SJSA1 (cell line): ENCODE measurements at places on chromosomes 2 and 18.

GRCh38 chr2:99711144-99711543 lies 221.3 kb upstream of the REV1 start:
- DNase-seq, result no peak

- DNase-seq, result no peak
Observed at GRCh38 chr18:69626643-69627242, 226.1 kb downstream of the DOK6 start.

DNA sequence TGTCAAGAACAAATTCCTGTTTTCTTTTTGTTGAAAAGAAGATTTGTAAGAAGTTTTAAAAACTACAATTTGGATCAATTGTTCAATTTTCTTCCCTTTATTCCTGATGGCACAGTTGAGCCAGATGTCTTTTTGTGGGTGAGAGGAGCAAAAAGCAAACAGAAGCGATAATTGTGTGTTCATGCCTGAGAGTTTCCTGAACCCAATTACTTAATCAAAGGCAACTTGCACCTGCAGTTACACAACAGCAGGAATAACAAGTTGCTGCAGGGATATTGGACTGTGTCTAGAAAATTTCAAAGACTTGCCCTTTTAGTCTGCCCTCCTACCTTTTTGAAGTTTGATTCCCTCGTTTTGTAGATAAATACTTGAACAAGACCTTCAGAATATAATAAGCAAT lies 383.6 kb downstream of the DSEL start:
- no peak for DNase-seq

GRCh38 chr2:67702937-67703336 lies 305.8 kb downstream of the ETAA1 start:
- no peak for DNase-seq

- DNase-seq, result peak; percentile 92
Observed at GRCh38 chr2:108594982-108595464, 60.8 kb downstream of the LIMS1 start.

GRCh38 chr2:120343433-120344105 lies 2.4 kb upstream of the INHBB start:
- peak; percentile 82 for DNase-seq

DNA sequence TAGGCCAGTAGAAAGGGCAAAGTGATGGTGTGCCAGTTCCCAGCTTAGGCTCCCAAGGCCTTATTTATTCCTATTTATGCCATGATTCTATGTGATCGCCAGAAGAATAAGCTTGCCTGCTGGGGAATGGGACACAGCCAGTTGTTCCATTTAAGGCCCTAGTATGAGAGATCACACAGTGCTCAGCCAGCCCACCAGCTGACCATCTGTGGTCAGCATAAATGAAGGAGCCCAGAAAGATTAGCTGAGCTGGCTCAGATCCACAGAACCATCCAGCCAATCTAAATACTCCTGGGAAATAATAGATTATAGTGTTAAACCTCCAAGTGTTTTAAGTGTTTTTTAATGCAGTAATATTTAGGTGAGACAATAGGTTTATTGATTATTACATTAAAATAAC lies 12.6 kb upstream of the L3MBTL4 start:
- no peak for DNase-seq

- no peak for DNase-seq
Observed at GRCh38 chr2:121063471-121063870, 221.5 kb downstream of the TFCP2L1 start.

- DNase-seq, result no peak
Observed at GRCh38 chr18:57635003-57635822, 13.6 kb upstream of the NARS1 start.

- DNase-seq, result no peak
Observed at GRCh38 chr2:217960351-217960750, 42.4 kb downstream of the TNS1 start.

DNA sequence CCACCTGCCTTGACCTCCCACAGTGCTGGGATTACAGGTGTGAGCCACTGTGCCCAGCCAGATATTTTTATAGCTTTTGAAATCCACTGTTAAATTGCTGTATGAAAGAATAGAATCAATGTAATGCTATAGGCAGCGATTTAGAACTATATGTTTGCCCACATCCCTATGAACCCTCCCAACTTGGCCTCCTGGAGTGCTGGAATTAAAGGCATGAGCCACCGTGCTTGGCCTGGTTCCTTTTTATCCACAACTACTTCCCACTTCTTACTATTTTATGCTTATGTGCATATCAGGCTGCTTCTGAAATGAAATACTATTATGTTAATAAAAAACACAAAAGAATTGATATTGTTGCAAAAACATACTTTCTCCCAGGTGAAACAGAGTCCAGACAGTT lies 11.6 kb upstream of the PTPN2 start:
- DNase-seq, result no peak

GRCh38 chr2:224781400-224781799 lies 65.2 kb upstream of the CCDC195 start:
- DNase-seq, result no peak

GRCh38 chr18:55585065-55585919 lies 2.7 kb downstream of the TCF4 start:
- DNase-seq, result no peak

DNA sequence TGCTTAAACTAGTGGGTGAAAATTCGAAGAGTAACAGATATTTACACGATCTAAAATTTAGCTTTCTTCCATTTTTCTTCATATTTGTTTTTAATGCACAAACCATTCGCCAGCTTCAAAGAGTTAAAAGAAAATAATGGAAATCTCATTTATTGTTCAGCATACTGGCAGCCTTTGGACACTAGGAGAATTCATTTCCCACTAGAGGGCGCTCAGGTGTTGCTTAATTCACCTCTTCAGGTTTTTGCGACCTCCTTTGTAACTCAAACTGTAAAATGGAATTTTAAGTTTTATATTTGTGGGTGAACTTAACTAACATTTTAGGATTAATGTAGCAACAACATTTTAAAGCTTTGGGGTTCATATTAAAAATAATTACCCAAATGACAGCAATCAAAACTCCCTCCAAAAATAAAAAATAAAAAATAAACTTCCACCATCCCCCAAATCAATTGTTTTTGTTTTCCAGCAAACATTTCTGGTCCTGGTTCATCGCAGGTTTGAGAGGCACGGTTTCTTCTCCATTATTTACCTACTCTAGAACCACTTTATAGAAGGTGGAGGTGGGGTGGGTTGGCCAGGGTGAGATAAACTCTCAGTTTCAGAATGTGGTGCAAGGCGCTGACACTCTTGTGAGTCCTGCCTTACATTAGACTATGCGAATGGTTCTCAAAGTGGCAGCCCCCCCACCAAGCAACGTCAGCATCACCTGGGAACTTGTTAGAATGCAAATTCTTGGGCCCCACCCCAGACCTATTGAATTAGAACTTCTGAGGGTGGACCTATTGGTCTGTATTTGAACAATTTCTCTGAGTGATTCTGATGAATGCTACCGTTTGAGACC lies 24.7 kb upstream of the PNPT1 start:
- peak; percentile 41 for DNase-seq

- DNase-seq, result no peak
Observed at GRCh38 chr2:222318712-222319585, 20.2 kb upstream of the PAX3 start.

- DNase-seq, result no peak
Observed at GRCh38 chr2:58604096-58604495, 363.0 kb upstream of the FANCL start.

- DNase-seq, result no peak
Observed at GRCh38 chr2:163708265-163708664, 27.5 kb downstream of the FIGN start.

DNA sequence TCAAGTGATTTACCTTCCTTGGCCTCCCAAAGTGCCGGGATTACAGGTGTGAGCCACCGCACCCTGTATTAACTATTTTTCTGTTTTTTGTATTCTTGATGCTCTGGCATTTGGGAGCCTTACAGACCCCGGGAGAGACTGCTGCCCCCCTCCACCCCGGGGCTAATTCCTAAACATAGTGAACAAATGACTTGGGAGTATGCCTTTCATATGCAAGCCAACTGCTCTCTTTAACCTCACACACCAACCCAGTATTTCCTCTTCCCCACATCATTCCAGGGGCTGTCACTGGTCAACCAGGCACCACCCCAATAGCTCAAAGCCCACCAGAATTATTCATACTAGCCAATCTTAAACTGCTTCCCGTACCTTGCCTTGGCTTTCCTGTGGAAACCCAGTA lies 79.7 kb downstream of the PDK1 start:
- no peak for DNase-seq

DNA sequence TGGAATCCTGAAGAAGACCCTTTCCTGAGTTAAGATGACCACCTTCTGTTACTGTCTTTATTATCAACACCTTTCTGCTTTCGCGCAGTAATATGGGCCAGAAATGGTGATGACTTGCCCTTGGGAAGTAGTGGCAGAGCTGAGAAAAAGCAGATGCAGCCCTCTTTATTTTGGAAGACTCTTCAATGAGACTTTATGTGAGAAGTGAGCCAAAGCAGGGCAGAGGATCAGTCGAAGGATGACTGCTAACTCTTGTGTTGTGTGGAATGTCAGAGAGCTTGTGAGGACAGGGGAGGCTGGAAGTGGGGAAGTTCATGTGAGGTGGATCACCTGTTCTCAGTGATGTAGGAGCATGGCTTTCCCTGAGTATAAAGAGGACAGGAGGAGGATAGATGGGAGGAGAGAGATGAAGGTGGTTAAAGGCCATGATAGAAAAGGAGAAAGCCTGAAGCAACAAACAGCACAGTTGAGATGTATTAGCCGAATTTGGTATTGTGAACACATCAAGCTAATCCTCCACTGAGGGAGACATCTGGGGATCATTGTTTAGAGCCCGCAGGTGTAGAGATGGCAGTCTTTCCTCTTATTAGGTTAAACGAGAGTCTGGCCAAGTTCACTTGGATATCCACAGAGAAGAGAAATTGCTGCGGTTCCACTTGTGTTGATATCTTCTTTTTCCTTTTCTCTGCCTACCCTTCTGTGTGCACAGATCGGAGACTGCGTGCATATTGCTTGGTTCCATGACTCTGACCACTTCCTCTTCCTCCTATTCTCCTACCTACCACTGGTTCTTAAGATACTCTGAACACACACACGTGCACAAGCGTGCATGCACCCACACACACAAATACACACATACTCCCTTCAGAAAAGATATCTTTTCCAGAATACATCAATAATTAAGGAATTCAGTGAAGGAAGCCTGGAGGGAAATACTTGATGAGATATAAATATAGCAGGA lies 67.4 kb downstream of the SLC9A2 start:
- no peak for DNase-seq

DNA sequence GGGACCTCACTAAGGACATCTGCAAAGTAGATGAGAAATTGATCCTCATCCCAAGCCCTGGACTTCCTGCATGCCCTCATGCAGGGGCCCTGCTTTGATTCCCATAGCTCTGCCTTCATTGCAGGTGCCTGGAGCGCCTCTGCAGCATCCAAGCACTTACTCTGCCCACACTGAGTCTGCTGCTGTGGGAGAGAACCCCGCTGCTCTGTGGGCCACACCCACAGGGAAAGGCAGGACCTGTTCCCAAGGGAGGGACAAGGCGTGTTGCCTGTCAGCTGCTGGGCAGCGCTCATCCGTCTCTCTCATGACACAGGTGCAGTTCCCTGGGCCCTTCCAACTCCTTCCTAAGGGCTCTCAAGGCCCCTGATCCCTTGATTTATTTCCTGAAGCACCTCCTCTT lies 266.8 kb upstream of the SMIM21 start:
- DNase-seq, result no peak

DNA sequence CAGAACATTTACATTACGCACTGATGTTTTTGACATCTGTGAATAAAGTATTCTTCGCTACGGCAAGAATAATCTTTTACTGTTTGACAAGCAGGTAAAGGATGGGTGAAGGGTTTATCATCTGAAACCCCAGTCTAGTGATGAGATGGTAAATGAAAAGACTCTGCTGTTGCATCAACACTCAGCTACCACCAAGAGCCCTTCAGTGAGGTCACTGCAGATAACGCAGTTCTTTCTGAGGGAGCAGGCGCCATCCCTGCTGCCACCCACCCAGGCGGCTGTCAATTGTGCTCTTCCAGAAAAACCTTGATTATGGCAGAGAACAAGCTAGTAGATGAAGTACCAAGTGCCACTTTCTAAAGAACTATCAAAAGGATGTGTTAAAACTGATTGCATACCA lies 58.7 kb downstream of the ABCG8 start:
- DNase-seq, result no peak

DNA sequence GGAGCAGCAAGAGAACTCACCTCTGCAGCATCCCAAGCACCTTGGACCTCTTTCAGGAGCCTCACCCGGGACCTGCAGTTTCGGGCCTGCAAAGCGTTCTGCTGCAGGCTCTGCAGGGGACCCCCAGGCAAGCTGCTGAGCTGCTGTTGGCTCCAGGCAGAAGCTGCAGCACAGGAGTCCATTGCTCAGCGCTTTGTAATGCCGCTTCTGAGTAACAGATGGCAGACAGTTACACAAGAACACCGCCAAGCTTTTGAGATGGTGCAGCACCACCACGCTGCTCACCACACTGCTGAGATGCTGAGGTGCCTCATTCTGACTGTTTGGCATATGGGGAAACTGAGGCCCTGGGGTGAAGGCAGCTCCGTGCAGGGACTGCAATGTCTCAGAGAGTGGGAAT lies 1.9 kb upstream of the GALNT14 start:
- no peak for DNase-seq

DNA sequence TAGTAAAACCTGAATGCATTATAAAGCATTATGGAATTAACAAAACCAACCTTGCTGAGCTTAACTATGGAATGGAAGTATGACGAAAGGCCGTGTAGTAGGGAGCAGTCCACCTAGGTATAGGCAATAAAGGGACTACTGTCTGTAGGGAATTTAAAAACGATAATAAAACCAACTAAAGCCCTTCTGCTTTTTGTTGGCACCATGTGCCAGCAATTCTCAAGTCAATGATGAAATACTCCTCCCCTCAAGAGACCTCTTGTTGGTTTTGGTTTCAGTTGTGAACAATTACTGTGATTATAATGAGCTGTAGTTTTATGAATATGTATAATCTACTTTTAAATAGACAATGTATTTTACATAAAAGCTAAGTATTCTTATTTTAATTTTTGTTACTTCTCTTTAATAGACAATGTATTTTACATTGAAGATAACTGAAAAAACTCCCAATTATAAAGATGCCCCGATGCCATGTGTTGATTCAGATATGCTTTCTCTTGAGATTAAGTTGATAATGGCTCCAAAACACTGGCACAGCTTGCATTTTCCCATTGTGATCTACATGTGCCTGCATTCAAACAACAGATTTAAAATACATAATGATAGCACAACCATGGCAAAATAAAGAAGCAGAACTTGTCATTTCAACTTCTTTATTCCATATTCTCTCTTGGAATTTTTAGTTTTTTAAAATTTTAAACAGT lies 55.5 kb upstream of the ZDBF2 start:
- DNase-seq, result no peak

DNA sequence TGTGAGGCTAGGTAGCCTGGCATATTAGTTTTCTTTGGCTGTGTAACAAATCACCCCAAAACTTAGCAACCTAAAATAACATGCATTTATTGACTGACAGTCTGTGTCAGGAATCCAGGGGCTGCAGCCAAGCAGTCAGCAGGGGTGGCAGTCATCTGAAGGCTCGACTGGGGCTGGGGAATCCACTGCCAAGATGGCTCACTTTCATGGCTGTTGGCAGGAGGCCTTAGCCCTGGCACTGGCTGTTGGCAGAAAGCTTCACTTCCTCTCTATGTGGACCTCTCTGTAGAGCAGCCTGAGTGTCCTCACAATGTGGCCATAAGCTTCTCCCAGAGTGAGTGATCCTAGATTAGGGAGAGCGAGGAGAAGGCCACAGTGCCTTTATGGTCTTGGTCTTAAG lies 78.0 kb downstream of the LTBP1 start:
- DNase-seq, result no peak
